H1 (cell line): ENCODE measurements at places on chromosomes 12 and 14. TPM values are rescaled to one million over a fixed set of nuclear protein-coding genes. Genes with fewer than 3 reads are reported as not detected.

PUS7L gene
- polyA plus RNA-seq, result 2.5 and 3.6 TPM in 2 replicates

PIANP gene
- 6.3 and 13.3 TPM in 2 replicates for polyA plus RNA-seq

LRP1-AS gene
- not detected in 2 replicates for polyA plus RNA-seq

TGFB3 gene
- polyA plus RNA-seq, result 0.86 and 1.5 TPM in 2 replicates

ZNF84 gene
- 5.6 and 8.9 TPM in 2 replicates for polyA plus RNA-seq

TAS2R9 gene
- polyA plus RNA-seq, result not detected in 2 replicates
